ENCODE measurements at places on chromosomes 3 and 15. TPM values are rescaled to one million over a fixed set of nuclear protein-coding genes. Genes with fewer than 3 reads are reported as not detected.

- DNase-seq: no peak
These were observed 152.9 kb upstream of the GOLIM4 start for GRCh38 chr3:168248383-168249204.

GRCh38 chr3:79672075-79672474 lies 95.7 kb downstream of the ROBO1 start:
- no peak for DNase-seq

GRCh38 chr3:57538465-57538864 lies 5.7 kb downstream of the DNAH12 start:
- DNase-seq: no peak

DNA sequence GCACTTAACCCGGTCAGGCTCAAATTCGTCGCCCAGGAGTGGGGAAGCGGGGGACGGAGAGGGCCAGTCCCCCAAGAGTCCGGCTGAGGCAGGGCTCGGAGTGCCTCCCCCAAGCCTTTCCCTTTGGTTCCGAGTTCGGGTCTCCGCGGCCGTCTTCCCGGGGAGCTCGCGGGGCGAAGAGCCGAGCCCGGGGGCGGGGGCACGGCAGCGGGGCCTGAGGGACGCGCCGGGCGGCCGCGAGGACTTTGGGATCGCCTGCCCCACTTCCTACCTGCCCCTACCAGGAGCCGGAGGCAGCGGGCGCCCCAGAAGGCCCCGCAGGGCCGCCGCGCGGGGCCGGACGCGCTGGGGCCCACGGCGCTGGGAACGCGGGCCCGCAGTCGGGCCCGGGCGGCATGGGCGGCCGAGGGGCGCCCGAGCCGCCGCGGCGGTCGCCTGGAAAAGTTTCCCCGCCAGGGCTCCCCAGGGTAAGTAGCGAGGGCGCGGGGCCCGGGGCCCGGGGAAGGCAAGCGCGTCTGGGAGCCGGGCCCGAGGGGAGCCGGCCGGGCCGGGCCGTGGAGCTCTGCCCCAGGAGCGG lies 2.8 kb downstream of the FURIN start:
- no peak for DNase-seq

STAC gene
- total RNA-seq: 17.5 TPM

P2RY12 gene
- total RNA-seq: not detected
